CD4-positive, alpha-beta T cell treated with Interleukin-21 for 1 hour (primary cell): ENCODE measurements at places on chromosomes 1 and 21.

- DNase-seq = no peak
Measured at GRCh38 chr1:47918257-47918867, 78.8 kb downstream of the TRABD2B start.

DNA sequence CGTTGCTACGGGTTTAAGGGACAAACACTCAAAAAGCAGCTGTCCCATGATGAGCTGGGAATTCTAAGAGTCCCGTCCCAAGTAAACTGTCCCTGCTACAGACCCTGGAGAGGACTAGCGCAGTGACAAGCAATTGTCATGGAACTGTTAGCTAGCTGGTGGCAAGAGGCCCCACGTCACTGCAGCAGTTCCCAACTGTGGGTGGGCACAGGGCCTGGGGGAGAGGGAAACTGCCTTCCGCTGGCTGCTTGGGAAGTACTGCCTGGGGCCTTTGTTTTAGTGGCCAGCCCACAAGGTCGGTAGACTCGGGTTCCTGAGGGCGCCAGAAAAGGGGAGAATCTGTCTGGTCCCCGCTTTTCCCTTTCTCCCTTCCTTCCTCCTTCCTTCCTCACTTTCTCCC is 97.4 kb downstream of the LACTBL1 start:
- DNase-seq = no peak

DNA sequence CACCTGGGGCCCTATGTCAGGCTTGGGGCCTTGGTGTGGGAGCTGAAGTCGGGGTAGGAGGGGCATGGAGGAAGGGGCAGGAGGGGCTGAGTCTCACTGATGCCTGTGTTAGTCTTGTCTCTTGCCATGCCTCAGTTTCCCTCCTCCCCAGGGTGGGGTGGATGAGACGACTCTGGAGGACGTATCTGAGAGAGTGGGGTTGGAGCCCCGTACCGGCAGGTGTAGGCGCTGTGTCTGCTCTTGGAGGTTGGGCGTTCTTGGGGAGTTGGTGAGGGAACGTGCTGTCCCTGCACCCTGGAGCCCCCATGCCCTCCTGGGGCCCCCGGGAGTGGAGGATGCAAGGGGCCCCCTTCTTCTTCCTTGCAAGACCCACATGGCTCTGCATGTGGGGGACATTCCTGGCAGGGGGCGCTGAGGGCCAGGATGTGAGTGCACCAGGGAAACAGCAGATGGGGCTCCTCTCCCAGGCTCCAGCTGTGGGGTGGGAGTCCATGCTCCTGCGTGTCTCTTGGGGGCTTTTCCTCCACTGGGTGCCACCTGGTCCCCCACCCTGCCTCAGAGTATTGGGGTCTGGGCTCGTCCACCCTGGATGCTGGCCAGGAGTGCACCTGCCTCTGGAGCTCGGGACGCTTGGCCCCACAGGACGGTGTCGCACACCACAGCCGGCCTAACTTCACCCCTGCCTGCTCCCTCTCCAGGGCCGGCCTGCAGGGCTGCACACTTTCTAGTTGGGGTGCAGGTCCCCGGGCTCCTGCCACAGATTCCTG is 1.4 kb upstream of the TNFRSF14 start:
- DNase-seq = peak; percentile 59

- no peak for DNase-seq
Measured at GRCh38 chr1:11585389-11585788, 68.8 kb downstream of the FBXO2 start.

DNA sequence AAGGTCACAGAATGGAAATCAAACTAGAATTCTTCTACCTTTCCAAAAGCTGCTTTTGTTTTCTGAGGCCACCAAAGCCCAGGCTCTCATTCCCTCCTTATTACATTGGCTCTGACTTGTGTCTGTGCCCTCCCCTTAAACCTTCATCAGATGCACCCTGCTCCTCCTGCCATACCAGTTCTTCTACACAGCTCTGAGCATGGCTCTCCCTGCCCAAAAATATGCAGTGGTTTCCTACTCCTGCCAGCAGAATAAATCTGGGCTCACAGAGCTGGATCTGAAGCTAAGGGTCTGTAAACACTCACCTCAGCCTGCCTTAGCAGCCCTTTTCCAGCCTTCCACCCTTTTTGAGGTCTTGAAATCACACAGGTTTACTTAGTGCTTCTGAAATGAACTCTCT is 55.0 kb downstream of the TTC3 start:
- no peak for DNase-seq

DNA sequence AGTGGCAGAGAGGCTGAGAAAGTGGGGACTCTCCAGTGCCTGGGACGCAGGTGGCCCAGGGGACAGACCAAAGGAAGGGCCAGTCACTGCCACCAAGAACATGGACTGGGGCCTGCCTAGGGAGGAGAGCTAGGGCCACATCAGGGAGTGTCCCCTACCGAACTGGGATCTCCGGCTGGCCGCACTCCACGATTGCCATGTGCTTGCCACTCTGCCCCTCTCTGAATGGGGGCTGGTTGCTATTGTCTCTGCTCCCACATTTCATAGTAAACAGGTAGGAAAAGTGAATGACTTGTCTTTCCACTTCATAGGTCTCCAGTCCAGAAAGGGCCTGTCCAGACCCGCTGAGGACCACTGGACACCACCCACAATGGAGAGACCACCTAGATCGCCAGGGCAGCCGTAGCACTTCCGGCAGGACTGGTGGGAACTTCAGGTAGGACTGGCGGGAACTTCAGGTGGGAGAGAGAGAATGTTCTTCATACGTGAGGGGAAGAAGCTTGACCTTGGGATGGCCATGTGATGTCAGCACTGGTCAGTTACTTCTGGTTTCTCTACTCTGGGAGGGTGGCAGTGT is 55.2 kb upstream of the PDE9A start:
- no peak for DNase-seq

- DNase-seq = no peak
Measured at GRCh38 chr1:58883888-58884482, 100.1 kb upstream of the JUN start.

- DNase-seq = no peak
Measured at GRCh38 chr1:160451119-160451858, 50.9 kb downstream of the VANGL2 start.

DNA sequence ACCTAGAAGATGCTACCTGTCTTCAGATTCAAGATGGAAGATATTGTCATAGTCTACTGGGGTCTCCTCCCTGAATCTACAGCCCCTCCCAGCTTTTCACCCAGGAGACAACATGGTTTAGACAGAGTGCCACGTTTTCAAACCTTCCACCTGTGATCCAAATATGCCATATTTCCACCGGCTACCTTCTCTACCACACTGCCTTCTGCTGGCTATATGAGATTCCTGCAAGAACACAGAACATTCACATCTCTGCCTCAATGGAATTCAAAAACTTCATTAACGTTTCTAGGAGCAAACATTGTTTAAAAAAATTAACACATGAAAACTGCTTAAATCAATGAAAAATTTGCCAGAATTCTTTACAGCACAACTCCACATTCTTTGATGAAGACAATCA is 12.9 kb upstream of the LELP1 start:
- no peak for DNase-seq

DNA sequence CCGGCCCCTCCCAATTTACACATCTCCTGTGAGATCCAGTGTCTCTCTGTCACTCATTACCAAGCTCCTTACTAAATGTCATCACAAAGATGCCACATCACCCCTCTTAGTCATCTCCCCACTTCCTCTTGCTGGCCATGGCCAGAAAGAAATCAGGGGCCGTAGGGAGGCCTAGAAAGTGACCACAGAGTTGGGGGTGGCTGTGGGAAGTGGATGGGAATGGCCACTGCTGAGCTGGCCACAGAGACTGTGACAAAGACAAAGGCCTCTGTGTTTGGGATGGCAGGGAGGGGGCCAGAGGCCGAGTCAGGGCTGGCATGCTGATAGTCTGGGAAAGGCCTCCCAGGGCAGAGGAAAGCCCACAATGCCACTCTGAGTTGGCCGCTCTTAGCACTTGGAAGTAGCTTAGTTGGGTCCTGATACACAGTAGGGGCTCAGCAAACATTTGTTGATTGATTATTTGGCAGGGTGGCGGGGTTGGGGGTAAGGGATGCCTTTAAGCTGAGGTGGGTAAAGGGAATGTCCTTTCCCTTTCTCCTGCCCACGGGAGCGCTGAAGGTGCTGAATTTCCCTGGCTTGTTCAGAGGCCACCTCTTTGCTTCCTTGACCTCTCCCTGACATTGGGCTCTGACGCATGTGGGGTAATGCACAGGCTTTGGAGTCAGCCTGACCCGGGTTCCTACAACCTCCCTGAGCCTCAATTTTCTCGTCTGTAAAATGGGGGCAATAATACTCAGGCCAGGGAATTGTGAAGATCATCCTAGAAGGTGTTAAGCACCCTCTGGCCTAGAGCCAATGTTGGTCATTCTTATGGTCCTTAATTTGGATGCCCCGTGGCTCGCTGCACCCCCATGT is 13.2 kb downstream of the NAV1 start:
- no peak for DNase-seq

DNA sequence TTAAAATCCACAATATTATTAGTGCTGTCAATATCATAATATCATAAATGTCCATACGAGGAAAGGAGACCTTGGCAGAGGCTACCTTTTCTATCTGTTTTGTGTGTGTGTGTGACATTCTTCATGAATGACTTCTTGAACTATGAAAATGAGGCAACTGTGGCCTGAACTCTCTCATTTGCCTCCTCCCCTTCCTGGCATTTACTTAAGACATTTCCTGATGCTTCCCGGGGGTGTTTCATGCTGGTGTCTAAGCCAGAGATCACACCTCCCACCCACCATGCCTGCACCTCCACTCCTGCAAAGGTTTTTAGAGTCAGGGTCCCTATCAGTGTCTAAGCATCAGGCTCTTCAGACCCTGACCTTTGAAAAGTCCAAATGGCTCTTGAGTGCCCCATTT is 420.9 kb downstream of the KIF26B start:
- no peak for DNase-seq

DNA sequence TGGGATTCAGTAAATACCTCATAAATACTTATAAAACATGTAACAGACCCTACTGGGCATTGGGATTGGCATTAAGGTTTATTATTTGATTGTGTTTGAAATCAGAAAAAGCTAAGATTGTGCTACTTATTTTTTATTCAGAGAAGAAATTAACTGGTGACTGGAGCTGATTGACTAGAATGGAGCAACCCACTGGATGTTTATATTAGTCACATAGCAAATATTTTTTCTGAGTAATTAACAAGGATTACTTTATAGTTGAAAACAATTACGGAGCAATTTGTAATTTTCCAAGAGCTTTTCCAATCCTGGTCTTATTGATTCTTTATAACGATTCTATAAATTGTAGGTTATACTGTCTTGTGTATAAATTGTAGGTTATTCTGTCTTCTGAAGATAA is 208.7 kb downstream of the HLX start:
- DNase-seq = no peak

GRCh38 chr1:30991862-30992606 is 73.5 kb downstream of the PUM1 start:
- DNase-seq = no peak

GRCh38 chr1:10986525-10986890 is 25.9 kb upstream of the TARDBP start:
- DNase-seq = no peak

DNA sequence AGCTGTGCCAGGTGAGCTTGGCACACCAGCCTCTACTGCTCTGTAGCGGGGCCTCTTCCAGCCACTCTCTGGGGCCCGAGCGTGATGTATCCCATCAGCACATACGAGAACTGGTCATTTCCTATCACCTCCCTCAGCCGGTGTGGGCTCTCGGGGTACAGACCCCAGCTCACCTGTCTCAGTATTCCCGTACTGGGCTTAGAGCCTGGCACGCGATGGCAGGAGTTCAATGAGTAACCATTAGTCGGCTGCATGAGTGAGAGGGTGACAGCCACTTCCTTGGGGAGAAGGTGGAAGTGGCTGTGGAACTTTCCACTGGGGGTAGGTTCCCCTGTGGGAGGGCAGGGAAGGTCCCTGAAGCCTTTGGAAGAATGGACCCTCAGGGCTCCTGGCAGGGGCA is 46.1 kb downstream of the ECE1 start:
- no peak for DNase-seq

DNA sequence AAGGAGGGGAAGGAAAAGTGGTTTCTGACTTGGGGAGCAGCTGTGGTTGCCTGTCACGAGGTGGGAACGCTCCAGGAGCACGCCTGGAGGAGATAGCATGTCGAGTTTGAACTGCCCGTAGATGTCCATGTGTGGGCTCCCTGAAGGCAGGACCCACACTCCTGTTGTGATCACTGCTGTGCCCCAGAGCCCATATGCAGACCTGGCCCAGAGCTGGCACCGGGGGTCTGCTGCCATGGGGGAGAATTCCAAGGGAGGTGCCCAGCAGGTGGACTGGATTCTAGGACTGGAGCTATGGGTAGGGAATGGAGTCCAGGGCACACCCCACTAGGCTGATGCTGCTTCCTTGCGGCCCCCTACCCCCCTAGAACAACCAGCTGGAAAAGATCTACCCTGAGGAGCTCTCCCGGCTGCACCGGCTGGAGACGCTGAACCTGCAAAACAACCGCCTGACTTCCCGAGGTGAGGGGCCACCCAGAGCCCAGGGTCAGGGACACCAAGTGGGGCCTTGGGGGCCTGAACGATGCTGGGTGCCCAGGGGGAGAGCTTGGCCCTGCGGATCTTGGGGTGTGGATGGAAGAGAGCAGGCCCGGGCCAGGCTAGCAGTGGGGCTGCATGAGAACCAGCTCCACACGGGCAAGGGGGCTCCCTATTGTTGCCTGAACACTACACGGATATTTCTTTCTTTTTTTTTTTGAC is 9.3 kb downstream of the PODN start:
- no peak for DNase-seq

DNA sequence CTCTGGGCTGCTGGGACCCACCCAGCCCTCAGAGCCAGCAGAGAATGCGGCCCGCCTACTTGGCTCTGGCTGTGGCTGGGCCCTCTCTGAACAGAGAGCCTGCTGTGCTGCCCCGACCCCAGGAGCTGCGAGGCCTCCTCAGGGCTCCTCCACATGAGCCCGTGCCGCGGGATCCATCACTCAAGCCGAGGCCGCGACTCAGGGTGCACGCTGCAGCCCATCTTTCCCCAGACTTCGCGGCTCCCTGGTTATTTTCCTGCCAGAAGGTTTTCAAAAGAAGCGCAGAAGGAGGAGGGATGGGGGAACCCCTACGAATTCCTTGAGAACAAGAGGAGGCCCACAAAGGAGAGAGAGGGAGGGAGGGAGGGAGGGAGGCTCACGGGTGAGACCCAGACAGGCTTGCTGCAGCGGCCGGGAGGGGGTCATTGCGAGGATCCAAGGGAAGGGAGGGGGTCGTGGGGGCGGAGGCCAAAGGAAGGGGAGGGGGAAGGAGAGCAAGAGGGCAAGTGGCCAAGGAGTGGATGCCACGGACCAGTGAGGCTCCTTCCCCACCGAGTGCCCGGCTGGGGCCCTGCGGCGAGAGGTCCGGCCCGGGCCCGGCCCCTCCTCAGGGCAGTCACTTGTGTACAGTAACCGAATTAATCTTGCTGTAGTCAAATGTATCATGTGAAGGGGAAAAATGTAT is 146.8 kb downstream of the CASZ1 start:
- no peak for DNase-seq

- no peak for DNase-seq
Measured at GRCh38 chr1:147238053-147238902, 4.2 kb upstream of the CHD1L start.

GRCh38 chr21:34260277-34261008 is 103.4 kb upstream of the KCNE2 start:
- DNase-seq = no peak

GRCh38 chr21:32597205-32597604 is 11.9 kb upstream of the TCP10L start:
- DNase-seq = no peak
